ENCODE measurements at places on chromosomes 1 and 21.
A peak's percentile ranks its signal among the peaks of the same experiment; 100 is the strongest.

GRCh38 chr1:171038284-171038683 is 52.4 kb upstream of the FMO3 start:
- no peak for DNase-seq

- no peak for DNase-seq
These were observed 4.3 kb downstream of the TP73 start for GRCh38 chr1:3656450-3657095.

DNA sequence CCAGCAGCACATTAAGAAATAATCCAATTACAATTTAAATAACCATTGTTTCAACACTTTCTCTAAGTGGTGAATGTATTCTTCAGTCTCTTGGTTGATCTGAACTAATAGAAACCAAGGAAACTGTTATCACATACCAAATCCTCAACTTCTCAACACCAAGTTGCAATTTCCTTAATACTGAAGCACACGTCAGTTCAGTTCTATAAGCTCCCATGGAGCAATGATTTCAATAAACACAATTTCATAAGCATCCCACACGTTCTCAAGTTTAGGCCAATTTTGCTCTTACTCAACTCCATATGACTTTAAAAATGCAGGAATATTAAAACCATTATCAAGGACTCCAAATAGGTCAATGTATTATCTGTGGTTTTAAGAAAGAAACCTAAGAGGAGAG is 5.8 kb upstream of the ERG start:
- DNase-seq, result peak; percentile 12

DNA sequence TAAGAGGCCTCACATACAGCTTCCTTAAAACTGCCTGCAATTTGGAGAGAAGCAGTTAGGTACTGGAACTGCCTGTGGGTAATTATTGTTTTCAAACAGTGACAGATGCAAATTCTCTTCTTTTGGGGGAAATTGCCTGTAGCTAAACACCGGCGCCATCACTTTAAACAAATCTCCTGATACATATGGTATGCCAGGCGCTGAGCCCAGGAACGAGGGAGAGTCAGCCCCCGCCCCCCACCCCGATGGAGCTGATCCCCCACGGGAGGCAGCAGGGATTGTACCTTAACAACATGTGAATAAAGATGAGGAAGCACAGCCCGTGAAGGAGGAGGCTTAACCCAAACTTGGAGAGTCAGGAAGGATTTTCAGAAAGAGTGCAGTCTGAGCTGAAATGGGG is 7.1 kb downstream of the TMEM51 start:
- no peak for DNase-seq

GRCh38 chr1:2537784-2538115 is 7.7 kb upstream of the HES5 start:
- DNase-seq, result no peak

GRCh38 chr1:241202401-241202800 is 154.6 kb downstream of the RGS7 start:
- DNase-seq, result no peak

DNA sequence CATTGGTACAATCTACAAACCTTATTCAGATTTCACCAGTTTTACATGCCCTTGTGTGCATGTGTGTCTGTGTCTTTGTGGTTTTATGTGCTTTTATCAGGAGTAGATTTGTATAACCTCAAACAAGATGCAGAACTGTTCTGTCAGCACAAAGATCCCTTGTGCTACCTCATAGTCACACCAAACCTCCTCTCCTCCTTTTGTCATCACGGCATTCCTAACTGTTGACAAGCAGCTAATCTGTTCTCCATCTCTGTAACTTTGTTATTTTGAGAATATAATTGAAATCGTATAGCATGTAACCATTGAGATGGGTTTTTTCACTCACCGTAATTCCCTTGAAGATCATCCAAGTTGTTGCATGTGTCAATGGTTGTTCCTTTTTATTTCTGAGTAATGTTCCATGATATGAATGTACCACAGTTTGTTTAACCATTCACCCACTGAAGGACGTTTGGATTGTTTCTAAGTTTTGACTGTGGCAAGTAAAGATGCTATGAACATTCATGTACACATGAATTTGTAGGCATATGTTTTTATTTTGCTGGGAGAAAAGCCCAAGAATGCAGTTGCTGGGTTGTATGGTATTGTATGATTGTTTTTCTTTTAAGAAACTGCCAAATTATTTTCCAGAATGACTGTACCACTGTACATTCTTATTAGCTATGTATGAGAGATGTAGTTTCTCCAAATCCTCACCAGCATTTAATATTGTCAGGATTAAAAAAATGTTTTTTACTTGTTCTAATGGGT is 78.1 kb upstream of the B3GALT2 start:
- DNase-seq, result peak; percentile 72

GRCh38 chr1:19860418-19860817 is 21.8 kb upstream of the OTUD3 start:
- no peak for DNase-seq

GRCh38 chr1:19441048-19441780 is 44.1 kb downstream of the CAPZB start:
- DNase-seq, result no peak

GRCh38 chr1:86846164-86846647 is 67.7 kb downstream of the SELENOF start:
- DNase-seq, result peak; percentile 94

- peak; percentile 40 for DNase-seq
These were observed 16.1 kb downstream of the TNFRSF8 start for GRCh38 chr1:12078938-12079861.

DNA sequence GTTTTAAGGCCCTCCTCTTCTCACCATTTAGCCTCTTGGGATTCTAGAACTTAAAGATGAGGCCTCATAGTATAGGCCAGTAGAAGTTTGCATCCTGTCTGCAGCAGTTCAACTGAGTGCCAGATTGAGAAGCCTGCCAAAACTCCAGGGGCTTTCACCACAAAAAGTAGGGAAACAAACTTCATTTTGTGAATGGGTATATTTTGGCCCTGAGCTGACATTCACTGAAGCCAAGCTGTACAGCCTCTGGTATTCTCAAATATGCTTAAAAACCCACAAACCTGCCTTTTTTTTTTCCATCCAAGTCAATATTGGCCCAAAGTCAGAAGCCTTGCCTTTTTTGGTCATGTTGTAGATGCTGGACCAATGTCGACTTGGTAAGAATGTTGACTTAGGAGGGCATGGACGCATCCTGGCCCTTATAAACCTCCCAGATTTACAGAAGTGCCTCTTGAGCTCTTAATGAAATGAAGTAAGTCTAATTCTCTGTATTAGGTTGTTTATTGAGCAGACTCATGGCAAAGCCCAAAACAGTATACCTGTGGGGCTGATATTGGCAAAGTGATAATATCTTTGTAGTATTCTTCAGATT is 337.5 kb downstream of the CHRM3 start:
- DNase-seq, result peak; percentile 50

DNA sequence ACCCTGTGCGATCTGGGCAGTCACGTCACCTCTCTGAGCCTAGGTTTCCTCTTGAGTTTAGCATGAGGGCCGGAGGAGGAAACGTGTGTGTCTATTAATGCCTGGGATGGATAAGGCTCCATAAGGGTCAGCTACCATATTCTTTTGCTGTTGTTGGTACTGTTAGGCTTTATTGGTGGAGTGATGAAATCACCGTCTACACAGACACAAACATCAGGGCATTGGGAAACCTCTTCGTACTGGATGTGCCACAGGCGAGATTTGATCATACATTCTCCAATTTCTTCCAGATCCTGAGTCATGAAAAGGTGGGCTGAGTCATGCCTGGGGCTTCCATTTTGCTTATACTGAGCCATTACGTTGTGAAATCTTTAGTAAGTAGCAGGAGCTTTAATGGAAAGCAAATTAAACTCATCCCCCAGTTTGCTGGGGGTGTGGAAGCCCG is 24.9 kb upstream of the GRHL3 start:
- DNase-seq, result peak; percentile 99

- DNase-seq, result no peak
These were observed at the start of gene HJV for GRCh38 chr1:146021622-146022402. Gene HJV (minus strand): TSS chr1:146021735. CDS start chr1:146020231, 1,504 bp downstream.

- no peak for DNase-seq
These were observed 838.2 kb upstream of the ADGRL2 start for GRCh38 chr1:80962564-80962963.

DNA sequence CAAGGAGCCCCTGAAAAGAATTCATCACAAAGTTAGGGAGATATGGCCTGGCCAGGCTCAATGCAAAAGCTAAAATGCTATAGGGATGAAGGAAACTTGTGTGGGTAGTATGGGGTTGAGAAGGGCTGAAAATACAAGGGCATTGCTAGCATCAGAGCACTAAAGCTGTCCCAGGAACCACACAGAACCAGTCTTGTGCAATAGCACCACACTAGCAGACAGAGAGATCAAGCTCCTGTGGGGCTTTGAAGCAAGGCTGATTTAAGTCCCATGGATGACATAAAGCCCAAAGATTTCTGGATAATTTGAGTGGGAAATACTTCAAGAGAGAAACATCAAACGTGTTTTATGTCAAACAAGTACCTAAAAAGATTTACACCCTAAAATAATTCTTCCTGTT is 97.1 kb downstream of the VAV3 start:
- no peak for DNase-seq

DNA sequence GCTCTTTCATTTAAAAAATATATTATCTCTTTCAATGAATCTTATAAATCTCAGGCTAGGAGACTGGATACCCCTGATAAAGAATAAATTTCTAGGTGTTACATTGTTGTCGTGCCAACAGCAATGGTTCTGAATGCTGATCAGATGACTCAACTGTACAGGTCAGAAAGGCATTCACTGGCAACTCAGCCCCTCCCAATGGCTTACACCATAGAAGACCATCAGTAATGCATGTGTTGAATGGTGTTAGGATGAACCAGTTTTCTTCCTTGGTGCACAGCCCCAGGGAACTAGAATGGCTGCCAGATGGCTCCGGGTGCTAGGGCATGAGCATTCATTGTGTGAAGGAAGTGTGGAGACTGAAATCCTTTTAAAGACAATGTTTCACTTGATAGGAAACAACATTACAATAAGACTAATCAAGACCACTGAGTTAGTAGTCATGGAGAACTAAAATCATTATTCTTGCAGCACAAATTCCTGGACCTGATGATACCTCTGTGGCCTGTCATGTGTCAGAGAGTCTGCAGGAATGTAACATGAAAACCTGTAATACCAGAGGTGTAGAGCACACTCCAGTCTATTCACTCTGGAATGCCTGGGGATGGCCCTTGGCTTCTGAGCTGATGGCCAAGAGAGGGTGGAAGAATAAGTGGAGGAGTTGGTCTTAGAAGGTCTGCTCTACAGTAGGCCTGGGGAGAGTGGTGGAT is 187.7 kb upstream of the LMO4 start:
- DNase-seq, result no peak

DNA sequence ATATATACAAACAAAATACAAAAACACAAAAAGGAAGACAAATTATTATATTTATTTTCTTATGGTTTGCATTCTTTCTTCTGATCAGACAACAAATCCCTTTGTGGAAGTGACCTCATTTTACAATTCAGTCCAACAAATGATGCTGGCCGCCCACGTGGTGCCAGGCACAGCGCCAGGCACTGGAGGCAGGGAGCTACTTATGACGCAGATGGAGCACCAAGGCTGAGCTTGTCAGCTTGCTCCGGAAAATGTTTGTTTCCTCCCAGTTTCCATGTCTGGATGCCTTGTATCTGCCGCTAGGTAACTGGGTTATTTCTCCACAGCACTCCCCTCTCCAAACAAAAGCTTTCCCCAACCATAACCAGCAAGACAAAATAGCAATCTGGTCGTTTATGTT is 30.7 kb upstream of the CD34 start:
- DNase-seq, result peak; percentile 67

DNA sequence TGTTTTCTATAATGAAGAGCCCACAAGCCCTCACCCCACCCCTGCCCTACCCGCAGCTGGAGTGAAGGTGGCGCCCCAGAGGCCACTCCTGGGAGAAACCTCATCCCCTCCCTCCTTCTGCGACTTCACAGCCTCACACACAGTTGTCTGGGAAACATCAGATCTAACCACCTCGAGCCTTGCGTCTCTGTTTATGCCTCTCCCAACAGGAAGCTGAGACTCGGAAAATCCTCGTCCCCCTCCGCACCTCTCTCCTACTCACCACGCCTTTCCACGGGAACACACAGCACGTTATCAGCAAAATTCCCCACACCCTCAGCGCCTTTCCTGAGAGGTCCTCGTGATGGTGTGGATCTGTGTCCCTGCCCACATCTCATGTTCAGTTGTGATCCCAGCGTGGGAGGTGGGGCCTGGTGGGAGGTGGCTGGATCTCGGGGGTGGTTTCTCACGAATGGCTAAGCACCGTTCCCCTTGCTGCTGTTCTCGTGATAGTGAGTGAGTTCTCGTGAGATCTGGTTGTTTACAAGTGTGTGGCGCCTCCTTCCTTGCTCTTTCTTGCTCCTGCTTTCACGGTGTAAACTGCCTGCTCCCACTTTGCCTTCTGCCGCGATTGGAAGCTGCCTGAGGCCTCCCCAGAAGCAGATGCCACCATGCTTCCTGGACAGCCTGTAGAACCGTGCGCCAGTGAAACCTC is 190.6 kb downstream of the KIF26B start:
- DNase-seq, result no peak

GRCh38 chr1:159197561-159198557 is 6.8 kb upstream of the ACKR1 start:
- peak; percentile 60 for DNase-seq

- DNase-seq, result no peak
These were observed 68.6 kb downstream of the KAZN start for GRCh38 chr1:14666962-14667650.

DNA sequence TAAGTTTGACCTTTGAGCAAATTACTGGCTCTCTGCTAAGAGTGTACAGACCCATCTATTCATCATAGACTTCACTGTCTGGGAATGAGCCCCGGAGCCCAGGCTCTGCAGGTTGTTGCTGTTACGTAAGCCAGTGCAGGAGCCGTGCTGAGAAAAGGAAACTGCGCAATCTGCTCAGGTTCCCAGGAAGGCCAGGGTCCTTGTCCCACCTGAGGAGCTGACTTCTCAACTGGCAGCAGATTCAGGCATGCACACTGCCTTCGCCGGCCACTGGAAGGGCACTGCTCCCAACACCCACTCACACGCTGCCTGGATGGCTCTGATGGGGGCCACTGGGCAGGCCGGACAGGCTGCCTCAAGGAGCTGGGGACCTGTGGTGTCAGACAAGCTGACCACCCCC is 19.5 kb downstream of the RCAN1 start:
- DNase-seq, result peak; percentile 12

DNA sequence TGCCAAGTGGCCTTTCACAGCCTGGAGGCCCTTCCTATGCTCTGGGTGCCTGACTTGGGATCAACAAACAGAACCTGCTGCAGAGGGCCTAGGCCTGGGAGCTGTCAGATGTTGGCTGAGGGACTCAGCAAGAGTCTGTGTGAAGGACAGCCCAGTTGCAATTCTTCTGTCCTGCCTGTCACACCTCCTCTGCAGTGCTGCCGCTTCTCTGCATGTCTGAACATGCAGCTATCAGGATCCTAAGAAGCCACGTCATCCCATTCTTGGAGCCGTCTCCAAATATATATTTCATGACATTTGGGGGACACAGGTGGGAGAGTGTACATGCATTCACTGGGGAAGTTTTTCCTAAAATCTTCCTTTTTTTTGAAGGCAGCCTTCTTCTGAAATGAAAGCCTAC is 8.6 kb downstream of the FCAMR start:
- no peak for DNase-seq
